ENCODE measurements at places on chromosomes 12 and 14.

- no peak for DNase-seq
Measured at GRCh38 chr14:73267474-73267873, 30.2 kb downstream of the PAPLN start.

DNA sequence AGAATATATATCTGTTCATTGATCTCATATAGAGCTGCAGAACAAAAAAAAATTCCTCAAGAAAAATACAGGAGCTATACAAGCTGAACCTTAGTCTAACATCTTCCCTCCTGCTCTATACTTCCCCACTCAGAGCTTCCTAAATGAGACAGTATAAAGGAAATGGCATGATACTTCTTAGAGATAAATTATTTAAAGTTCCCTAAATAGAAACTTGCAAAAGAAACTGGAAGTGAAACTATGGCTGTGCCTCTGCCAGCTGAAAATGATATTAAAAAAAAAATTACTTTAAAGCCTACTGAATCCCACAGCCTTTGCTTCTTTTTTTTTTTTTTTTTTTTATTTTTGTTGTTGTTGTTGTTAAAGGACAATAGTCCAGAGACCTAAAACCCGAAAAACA, 11.6 kb upstream of the NEK9 start:
- DNase-seq: no peak

GRCh38 chr12:92046557-92047392, 98.9 kb downstream of the BTG1 start:
- DNase-seq: no peak

DNA sequence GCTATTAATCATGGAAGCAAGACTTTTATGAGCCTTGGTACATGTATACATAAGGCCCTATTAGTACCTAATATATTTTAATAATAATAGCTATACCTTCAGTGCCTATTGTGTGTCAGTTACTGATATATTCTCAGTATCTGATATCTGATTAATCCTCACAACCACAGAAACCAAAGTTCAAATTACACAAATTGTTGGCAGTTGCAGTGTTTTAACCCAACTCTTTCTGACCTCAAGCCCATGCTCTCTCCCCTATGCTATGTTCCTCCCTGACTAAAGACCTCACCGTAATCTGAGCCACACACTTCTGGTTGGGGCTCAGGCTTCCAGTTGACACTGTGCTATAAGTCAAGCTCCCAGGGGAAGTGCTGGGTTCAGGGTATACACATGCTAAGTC, 214.4 kb downstream of the SPTSSA start:
- DNase-seq: no peak

GRCh38 chr12:30622509-30622908, 73.2 kb downstream of the IPO8 start:
- no peak for DNase-seq

GRCh38 chr12:55400229-55400628, at the start of gene OR6C65:
Gene OR6C65, plus strand, starts transcription at chr12:55400529. Its CDS starts 0 bp downstream, at chr12:55400529.
- DNase-seq: no peak

Data from activated CD4-positive, CD25-positive, alpha-beta regulatory T cell (primary cell).